ENCODE measurements at places on chromosomes 6 and 20.

DNA sequence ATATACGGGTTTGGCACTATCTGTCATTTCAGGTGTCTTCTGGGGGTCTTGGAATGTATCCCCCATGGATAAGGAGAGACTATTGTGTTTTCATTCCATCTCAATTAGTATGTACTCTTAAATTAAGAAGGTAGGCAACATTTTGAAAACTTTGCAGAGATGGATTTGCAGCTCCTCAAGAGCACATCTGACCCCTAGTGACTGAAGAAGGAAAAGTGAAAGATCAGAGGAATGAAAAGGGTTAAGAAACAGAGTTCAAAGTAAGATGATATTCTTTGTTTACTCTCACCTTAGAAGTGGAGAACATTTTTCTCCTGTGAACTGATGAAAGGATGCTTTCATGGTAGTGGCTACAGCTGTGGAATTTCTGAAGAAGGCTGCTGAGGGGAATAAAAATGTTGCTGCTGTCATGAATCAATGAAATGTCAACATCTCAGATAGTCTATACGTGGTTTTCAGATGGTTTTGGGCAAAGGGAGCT is 41.5 kb downstream of the SH3BGRL2 start:
- DNase-seq: no peak

DNA sequence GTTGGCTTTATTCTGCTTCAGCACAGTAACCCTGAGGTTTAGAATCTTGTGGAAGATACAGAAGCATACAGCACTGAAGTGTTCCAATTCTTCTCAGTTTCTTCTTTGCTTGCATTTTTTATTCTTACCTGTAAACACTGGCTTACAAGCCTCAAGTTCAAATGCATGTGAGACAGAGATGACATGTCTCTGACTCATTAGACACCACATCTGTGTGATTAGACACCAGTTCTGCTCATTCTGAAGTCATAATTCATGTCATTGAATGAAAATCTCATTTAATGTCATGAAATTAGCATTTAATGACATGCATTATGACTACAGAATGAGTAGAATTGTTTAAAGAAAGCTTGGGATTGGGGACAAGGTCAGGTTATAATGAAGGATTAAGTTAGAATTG is 5.8 kb downstream of the GZF1 start:
- no peak for DNase-seq

GRCh38 chr6:152173957-152174356 is 366.5 kb downstream of the ESR1 start:
- no peak for DNase-seq

GRCh38 chr20:1274485-1275311 is 8.6 kb downstream of the SNPH start:
- DNase-seq: no peak

- no peak for DNase-seq
Observed at GRCh38 chr20:38224531-38224930, 36.0 kb downstream of the KIAA1755 start.

DNA sequence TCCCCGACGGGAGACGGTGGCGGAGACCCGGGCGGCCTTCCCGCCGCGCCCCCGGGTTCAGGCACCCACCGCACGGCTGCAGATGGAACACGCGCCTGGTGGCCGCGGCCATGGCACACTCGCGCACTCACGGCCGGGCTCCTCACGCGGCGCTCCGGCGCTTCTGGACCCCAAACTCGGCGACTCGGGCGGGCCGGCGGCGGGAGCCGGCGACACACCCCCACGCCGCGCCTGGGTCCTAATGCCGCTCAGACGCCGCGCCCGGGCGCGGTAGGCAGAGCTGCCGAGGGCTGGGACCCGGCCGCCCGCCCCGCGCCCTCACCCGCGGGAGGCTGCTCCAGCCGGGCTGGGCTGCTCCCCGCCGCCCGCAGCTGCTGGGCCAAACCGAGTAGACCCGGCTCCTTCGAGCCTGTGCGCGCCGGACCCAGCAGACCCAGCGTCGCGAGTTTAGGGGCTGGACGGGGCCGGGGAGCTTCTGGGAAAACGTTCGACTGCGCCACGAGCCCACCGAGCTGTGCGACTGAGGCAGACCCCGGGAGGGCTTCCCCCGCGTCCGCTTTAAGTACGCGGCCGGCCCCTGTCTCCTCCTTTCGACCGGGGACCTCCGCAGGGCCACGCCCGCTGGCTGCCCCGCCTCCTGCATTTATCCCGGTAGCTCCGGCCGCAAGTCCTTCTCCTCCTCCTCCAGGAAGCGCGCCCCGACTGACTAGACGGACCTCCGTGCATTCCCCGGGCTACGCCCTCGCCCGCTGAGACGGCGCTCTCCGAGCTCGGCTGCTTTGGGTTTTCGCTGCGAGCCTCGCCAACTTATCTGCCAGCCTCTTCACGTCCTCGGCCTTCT is at the start of gene SLC4A11:
Gene SLC4A11, minus strand, starts transcription at position 165 of the 841 bp plus-strand sequence. Its CDS starts 53 bp downstream, at position 112.
- DNase-seq: no peak

GRCh38 chr6:108716801-108717791 is 131.1 kb upstream of the ARMC2 start:
- DNase-seq: no peak

DNA sequence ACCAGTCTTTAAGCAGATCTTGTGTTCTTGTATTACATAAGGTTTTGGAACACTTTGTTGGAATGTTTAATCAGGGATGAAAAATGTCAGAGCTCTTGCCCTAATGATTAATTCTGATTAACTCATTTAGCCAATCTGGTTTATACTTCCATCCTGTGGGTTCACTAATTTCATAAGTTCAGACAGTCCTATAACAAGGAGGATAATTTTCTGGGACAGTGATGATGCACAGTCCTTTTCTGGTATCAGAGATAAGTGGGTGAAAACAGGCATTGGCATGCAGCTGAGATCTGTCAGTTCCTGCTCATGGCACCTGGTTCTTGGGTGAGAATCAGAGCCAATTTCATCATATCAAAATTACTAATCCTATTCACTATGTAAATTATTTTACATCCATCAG is 125.0 kb upstream of the LAMA2 start:
- DNase-seq: no peak

DNA sequence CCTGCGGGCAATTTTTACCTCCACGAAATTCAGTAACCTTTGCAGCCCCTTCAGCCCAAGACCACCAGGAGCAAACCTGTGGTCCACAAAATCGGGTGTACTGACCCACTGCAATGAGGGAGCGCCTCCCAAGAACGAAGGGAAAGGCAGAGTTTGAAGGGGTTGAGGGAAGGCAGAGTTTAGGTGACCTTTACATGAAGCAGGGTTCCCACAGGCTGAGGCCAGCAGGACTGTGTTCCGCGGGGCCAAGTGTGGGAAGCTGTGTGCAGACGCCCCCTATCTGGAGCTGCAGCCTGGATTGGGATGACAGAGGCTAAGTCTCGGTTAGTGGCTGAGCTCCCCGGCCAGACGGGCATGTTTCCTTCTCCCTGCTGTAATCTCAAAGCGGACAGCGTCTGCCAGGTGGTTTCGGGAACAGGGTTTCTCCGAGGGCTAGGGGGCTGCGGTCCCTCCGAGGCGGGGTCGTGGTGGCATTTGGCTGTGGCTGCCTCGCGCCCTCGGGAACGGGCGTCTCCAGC is 826 bp upstream of the PYGB start:
- no peak for DNase-seq

DNA sequence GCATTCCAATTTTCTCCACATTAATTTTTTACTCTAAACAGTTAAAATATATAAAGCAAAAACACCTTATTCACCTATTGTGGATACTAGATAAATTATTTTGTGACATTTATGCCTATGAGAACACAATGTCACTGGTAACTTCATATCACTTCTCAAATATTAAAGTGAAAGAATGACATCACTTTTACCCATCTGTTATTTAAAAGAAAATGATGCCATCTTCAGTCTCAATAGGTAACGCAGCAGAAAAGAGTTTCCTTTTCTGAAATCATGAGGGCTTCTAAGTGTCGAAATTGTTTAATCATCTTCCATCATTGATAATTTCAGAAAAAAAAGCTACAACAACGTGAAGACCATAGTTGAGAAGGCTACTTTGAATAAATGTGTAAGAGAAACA is 2.9 kb downstream of the HAO1 start:
- no peak for DNase-seq

GRCh38 chr20:60877071-60877857 is 374.8 kb upstream of the CDH4 start:
- DNase-seq: no peak

- DNase-seq: no peak
Observed at GRCh38 chr6:30264743-30265142, 51.5 kb upstream of the TRIM26 start.

GRCh38 chr20:52896348-52896747 is 75.8 kb upstream of the TSHZ2 start:
- DNase-seq: no peak

DNA sequence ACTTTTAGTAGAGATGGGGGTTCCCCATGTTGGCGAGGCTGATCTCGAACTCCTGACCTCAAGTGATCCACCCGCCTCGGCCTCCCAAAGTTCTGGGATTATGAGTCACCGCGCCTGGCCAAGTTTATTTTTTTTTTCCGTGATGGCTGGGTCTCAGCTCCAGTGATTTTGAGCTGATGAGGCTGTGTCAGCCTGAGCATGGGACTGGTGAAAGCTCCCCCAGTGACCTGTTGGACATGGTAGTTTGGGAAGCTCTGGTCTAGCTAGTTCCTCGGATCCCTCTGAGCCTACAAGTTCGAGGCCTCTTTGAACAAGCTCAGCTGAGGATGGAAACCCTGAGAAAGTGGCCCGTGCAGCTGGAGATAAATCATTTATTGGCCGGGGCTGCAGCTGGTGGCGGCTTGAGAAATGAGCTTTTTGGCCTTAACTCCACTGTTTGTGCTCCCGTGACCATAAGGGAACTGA is 126.8 kb downstream of the SNX5 start:
- no peak for DNase-seq

DNA sequence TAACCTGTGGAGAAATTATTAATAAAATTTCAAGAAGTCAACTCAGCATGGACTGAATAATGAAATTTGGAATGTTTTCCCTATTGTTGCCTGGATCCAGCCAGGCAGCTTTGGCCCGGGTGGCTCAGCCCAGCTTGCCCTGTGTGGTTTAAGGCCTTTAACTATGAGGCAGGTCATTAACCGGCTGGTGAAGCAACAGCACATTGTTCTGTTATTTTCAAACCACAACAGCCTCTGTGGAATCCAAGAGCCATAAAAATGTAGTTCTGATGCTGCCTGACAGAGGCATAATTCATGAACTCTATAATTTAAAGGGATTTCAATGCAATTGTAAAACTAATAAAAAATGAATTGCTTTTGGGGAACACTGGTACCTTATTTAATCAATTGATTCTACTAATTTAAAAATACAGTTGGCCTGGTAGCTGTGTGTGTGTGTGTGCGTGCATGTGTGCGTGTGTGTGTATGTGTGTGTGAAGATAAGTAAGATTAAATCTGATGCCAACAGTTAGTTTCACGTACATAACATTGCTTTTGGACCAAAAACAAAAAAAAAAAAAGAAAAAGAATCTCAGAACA is 117.7 kb downstream of the RPS12 start:
- no peak for DNase-seq

- DNase-seq: no peak
Observed at GRCh38 chr6:148332088-148332487, 10.6 kb upstream of the SASH1 start.

- no peak for DNase-seq
Observed at GRCh38 chr6:28488916-28489365, 26.7 kb downstream of the GPX6 start.

DNA sequence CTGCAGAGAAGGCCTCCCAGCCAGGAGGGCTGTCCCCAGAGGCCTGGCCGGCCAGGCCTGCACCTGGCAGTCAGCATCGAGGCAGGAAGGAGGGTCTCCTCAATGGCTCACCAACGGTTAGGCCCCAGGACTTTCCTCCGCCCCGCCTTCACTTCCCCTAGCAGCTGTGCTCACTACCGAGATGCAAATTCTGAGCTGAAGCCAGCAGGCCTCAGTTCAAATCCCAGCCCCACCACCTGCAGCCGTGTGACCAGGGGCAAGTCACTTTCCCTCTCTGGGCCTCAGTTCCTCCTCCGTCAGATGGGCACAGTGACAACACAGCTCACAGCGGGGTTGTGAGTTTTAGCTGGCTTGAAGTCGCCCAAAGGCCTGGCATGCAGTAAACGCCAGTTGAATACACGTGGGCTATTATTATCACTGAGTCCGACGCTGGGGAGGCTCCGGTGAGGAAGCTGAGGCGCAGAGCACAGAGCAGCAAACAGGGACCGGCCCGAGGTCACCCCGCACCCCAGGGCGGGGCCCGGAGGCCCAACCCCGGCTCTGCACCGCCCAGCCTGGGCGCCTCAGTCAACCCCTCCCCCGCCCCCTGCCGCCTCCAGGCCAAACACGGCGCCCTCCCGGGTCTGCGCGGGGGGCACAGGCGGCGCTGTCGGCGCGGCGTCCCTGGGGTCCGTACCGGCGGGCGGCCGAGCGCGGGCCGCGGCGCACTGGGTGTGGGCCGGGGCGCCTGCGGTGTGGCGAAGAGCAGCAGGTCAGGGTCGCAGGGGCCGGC is 671 bp downstream of the E2F1 start:
- DNase-seq: no peak

GRCh38 chr6:44631968-44632367 is 244.5 kb downstream of the CDC5L start:
- no peak for DNase-seq

DNA sequence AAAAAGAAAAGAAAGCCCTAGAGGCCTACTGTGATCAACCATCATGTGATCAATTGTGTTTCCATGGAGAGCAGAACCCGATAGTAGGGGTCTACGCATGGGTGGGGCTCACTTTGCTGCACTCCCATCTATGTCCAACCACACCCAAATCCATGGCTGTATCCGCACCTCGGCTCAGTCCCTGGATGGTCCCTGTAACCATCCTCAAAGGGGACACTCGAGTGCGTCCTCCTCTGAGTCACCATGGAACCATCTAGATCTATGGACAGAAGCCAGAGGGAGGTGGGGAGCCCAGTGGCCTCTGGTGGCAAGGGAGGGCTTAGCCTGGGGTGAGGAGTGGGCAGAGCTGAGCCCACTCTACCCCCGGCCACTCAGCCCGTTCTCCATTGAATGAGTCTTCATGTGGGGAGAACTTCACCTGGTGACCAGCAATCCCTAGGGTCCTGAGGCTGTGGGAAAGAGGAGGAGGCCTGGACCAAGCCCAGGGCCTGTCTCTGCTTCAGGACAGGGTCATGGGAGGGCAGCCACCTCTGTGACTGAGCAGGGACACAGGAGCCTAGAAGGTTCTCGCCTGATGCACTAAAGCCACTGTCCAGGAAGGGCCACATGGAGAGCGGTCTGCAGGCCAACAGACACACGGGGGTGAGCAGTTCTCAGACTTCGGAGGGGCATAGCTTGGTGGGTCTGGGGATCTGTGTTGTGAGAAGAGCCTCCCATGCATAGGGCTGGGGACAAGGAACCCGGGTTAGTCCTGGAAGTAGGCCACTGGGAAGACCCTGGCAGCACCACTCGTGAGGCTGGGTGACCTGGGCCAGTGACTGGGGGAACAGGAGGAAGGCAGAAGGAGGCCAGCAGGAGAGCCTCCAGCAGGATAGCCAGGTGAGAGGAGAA is 19.3 kb downstream of the RAET1L start:
- no peak for DNase-seq
